ENCODE measurements at places on chromosomes 5 and 9. TPM values are rescaled to one million over a fixed set of nuclear protein-coding genes. Genes with fewer than 3 reads are reported as not detected.

GRCh38 chr9:105278751-105279150, 34.3 kb downstream of the SLC44A1 start:
- DNase-seq = no peak
- no peaks in the 10 kb centered on the region for H3K27me3 ChIP-seq
- H3K4me1 ChIP-seq = no peaks in the 10 kb centered on the region

DNA sequence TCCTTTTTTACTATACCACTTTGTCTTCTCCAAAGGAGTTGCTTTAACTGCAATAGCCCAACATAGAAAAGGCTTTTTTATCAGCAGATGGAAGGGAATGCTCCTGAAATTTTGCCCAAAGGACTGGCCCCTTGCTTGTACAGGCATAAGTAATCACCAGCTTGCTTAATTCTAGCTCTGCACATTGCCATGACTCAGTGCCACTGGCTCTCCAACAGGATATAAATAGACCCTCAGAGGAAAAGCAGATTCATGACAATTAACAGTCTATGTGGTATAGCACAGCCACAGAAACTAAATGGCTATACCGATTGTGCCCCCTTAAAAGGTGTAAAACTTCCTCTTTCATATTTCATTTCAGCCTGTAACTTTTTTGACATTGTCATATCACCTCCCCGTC, 227.0 kb downstream of the ZNF608 start:
- no peak overlapping the region for H3K27ac ChIP-seq
- H3K27me3 ChIP-seq = no peaks in the 10 kb centered on the region
- no peaks in the 10 kb centered on the region for H3K4me1 ChIP-seq
- DNase-seq = no peak
- H3K4me3 ChIP-seq = no peak overlapping the region

DNA sequence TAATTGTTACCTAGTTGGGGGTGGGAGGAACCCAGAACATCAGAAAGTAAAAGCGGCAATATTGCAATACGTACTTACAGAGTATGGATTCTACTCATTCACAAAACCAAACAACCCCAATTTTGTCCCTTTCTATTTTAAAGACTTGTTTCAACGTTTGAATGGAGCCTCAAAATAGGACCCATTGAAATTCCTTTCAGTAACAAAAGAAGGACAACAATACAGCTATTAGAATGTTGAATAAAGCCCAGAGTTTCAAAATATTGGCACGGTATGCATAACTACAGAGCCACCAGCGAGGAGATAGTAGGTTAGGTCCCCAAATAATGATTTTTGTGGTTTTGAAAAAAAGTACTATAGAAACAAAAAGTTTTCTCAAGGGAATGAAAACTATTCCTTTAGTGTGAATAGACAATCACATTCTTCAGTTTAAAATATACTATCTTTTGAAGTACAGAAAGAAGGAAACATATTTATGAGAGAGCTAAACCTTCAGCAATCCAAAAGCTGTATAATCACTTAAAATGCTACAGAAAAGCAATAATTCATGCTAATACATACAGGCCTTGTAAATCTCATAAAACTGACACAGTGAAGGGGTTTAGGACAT, 235.5 kb downstream of the RFX3 start:
- H3K27ac ChIP-seq = no peak overlapping the region
- no peak for DNase-seq
- H3K4me1 ChIP-seq = no peaks in the 10 kb centered on the region
- H3K36me3 ChIP-seq = no peaks in the 10 kb centered on the region
- no peaks in the 10 kb centered on the region for H3K27me3 ChIP-seq

GRCh38 chr5:9439531-9440292, 106.2 kb downstream of the SEMA5A start:
- H3K27me3 ChIP-seq = no peaks in the 10 kb centered on the region
- no peak overlapping the region for H3K27ac ChIP-seq
- no peaks in the 10 kb centered on the region for H3K4me1 ChIP-seq
- H3K4me3 ChIP-seq = no peak overlapping the region

DNA sequence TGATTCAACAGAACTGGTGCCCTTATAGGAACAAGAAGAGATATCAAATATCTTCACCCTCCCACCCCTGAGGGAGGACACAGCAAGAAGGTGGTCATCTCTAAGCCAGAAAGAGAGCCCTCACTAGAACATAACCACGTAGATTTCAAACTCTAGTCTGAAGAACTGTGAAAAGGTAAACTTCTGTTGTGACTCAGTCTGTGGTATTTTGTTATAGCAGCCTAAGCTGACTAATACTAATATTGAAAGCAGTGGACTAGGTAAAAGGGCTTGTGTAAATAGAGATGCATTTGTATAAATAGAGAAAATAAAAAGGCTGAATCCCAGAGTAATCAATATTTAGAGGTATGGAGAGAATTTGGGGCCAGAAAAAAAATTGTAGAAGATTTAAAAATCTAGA, 157.6 kb upstream of the CCNH start:
- H3K4me1 ChIP-seq = no peaks in the 10 kb centered on the region
- H3K27ac ChIP-seq = no peak overlapping the region
- no peak overlapping the region for H3K4me3 ChIP-seq
- DNase-seq = no peak
- no peaks in the 10 kb centered on the region for H3K36me3 ChIP-seq

DNA sequence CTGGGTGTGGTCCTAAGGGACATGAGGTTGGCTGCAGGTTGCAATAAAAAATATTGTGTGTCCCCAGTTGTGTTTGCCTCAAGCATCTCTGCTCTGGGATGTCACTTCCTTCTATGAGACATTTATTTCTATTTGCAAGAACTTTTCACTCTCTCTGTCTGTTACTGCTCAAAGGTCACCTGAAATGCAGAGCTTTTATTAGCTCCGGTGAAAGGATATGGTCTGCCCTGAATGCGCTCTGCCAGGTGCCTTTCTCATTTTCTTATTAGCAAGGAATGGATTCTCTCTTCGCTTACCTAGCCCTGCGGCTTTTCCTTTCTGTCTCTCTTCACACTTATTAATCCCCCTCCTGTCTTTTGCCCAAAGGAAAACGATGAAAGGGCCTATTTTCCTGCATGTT, 526.1 kb downstream of the TMEM38B start:
- no peaks in the 10 kb centered on the region for H3K36me3 ChIP-seq
- H3K4me1 ChIP-seq = no peaks in the 10 kb centered on the region
- no peak overlapping the region for H3K4me3 ChIP-seq
- no peak overlapping the region for H3K27ac ChIP-seq
- no peak for DNase-seq
- no peaks in the 10 kb centered on the region for H3K27me3 ChIP-seq

GRCh38 chr5:111935009-111935408, 178.0 kb upstream of the NREP start:
- no peaks in the 10 kb centered on the region for H3K4me1 ChIP-seq
- no peaks in the 10 kb centered on the region for H3K36me3 ChIP-seq
- no peak overlapping the region for H3K27ac ChIP-seq
- no peak for DNase-seq

DNA sequence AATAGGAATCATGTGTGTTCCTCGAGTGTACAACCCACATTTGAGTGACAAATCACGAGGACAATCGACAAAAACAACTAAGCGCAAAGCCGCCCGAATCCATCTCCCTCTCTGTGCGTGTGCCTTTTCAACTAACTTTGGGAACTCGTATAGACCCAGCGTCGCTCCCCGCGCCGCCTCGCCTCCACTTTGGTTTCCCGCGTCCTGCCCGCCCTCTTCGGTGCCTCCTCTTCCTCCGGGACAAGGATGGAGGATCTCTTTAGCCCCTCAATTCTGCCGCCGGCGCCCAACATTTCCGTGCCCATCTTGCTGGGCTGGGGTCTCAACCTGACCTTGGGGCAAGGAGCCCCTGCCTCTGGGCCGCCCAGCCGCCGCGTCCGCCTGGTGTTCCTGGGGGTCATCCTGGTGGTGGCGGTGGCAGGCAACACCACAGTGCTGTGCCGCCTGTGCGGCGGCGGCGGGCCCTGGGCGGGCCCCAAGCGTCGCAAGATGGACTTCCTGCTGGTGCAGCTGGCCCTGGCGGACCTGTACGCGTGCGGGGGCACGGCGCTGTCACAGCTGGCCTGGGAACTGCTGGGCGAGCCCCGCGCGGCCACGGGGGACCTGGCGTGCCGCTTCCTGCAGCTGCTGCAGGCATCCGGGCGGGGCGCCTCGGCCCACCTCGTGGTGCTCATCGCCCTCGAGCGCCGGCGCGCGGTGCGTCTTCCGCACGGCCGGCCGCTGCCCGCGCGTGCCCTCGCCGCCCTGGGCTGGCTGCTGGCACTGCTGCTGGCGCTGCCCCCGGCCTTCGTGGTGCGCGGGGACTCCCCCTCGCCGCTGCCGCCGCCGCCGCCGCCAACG, at the start of gene GPR150:
GPR150 (plus strand) TSS at position 58 of the 840 bp plus-strand sequence; CDS start at position 247, 189 bp downstream.
- H3K27me3 ChIP-seq = peaks cover 16% of the 10 kb centered on the region
- no peaks in the 10 kb centered on the region for H3K4me1 ChIP-seq
- DNase-seq = peak; percentile 61

- H3K36me3 ChIP-seq = no peaks in the 10 kb centered on the region
- H3K4me1 ChIP-seq = no peaks in the 10 kb centered on the region
- H3K4me3 ChIP-seq = no peak overlapping the region
- no peaks in the 10 kb centered on the region for H3K27me3 ChIP-seq
- no peak overlapping the region for H3K27ac ChIP-seq
- no peak for DNase-seq
Observed at GRCh38 chr5:32222723-32223470, 48.8 kb upstream of the GOLPH3 start.

- no peak overlapping the region for H3K27ac ChIP-seq
- H3K36me3 ChIP-seq = no peaks in the 10 kb centered on the region
- no peaks in the 10 kb centered on the region for H3K27me3 ChIP-seq
- no peaks in the 10 kb centered on the region for H3K4me1 ChIP-seq
- H3K4me3 ChIP-seq = no peak overlapping the region
- no peak for DNase-seq
Observed at GRCh38 chr5:12901696-12902095, 997.5 kb upstream of the CTNND2 start.

- no peaks in the 10 kb centered on the region for H3K36me3 ChIP-seq
- no peak for DNase-seq
- no peaks in the 10 kb centered on the region for H3K27me3 ChIP-seq
- H3K27ac ChIP-seq = no peak overlapping the region
Observed at GRCh38 chr9:94892675-94893074, 166.2 kb downstream of the AOPEP start.

DNA sequence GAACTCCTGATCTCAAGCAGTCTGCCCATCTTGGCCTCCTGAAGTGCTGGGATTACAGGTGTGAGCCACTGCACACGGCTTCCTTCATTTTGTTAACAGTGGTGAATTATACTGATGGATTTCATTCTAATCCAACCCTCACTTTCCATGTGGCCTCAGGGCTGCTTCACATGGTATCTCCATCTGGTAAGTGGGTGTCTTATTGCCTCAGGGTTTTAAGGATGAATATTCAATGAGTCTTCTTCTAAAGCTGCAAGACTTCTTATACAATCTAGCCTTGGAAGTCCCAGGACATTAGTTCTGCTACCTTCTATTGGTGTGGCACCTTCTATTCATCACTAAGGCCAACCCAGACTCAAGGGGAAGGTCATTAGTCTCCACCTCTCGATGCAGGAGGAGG, 8.7 kb upstream of the RASEF start:
- DNase-seq = no peak
- peaks cover 4% of the 10 kb centered on the region for H3K27me3 ChIP-seq
- H3K4me3 ChIP-seq = no peak overlapping the region
- H3K36me3 ChIP-seq = no peaks in the 10 kb centered on the region
- H3K27ac ChIP-seq = no peak overlapping the region
- no peaks in the 10 kb centered on the region for H3K4me1 ChIP-seq

DNA sequence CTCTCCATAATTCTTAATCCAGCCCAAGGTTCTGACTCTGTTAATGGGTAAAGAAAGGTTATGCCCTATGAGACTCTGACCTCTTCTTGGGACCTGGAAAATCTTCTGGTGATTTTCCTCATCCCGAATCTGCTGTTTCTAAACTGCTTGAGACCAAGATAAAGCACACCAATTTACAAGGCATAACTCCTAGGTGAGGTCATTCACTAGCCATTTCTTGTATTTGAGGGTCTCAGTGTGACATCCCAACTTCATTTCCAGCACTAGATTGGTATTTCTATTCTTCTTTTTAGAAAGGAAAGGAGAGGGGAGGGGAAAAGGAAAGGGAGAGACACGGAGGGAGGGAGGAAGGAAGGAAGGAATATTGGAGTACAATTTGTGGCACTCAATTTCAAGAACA, 51.6 kb downstream of the SLC1A1 start:
- H3K27ac ChIP-seq = no peak overlapping the region
- H3K4me1 ChIP-seq = peaks cover 12% of the 10 kb centered on the region
- peak; percentile 17 for DNase-seq
- H3K27me3 ChIP-seq = no peaks in the 10 kb centered on the region
- H3K36me3 ChIP-seq = no peaks in the 10 kb centered on the region
- H3K4me3 ChIP-seq = no peak overlapping the region

DNA sequence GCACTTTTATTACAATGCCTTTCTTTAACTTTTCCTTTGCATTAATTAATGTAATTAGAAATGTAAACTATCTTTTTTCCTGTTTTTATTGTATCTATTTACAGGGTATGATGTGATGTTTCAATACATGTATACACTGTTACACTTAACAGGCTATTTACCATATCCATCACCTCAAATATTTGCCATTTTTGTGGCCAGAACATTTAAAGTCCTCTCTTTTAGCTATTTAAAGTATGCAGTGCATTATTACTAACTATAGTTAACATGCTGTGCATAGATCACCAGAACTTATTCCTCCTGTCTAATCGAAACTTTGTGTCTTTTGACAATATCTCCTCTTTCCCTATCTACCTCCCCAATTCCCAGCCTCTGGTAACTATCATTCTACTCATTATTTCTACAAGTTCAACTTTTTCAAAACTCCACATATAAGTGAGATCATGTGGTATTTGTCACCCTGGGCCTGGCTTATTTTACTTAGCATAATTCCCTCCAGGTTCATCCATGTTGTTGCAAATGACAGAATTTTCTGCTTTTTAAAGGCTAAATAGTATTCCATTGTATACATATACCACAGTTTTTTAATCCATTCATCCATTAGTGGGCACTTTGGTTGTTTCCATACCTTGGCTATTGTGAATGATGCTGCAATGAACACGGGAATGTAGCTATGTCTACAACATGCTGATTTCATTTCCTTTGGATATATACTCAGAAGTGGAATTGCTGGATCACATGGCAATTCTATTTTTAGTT, 32.8 kb downstream of the OR2K2 start:
- H3K27me3 ChIP-seq = no peaks in the 10 kb centered on the region
- no peak overlapping the region for H3K4me3 ChIP-seq
- H3K36me3 ChIP-seq = no peaks in the 10 kb centered on the region
- H3K27ac ChIP-seq = no peak overlapping the region
- DNase-seq = no peak

- no peak overlapping the region for H3K4me3 ChIP-seq
- no peak overlapping the region for H3K27ac ChIP-seq
- DNase-seq = no peak
- no peaks in the 10 kb centered on the region for H3K27me3 ChIP-seq
- H3K4me1 ChIP-seq = no peaks in the 10 kb centered on the region
- H3K36me3 ChIP-seq = no peaks in the 10 kb centered on the region
Observed at GRCh38 chr9:75181750-75182149, 93.4 kb downstream of the OSTF1 start.

CLIC3 gene
- total RNA-seq = not detected

SLC34A1 gene
- total RNA-seq = not detected

PCDHGA6 gene
- total RNA-seq = 21.6 TPM

KIF4B gene
- total RNA-seq = 0.79 TPM

PALM2AKAP2 gene
- 5.7 TPM for total RNA-seq

CDH10 gene
- total RNA-seq = 1.4 TPM

PTGS1 gene
- total RNA-seq = not detected

RASGRF2 gene
- total RNA-seq = 8.4 TPM

GTF2H2 gene
- 43.0 TPM for total RNA-seq

Measured in A673 (cell line).